Suprapubic skin (tissue), 4 donors: ENCODE measurements at places on chromosomes 16 and 17. TPM values are rescaled to one million over a fixed set of nuclear protein-coding genes. Genes with fewer than 3 reads are reported as not detected.

Gene KRT36
- 0.79 TPM for total RNA-seq

Gene CACNG5
- not detected for total RNA-seq

Gene CHST6
- total RNA-seq, result not detected

Gene ZNF778
- 26.2 TPM for total RNA-seq

Gene KRTAP4-6
- total RNA-seq, result 45.0 TPM

DNA sequence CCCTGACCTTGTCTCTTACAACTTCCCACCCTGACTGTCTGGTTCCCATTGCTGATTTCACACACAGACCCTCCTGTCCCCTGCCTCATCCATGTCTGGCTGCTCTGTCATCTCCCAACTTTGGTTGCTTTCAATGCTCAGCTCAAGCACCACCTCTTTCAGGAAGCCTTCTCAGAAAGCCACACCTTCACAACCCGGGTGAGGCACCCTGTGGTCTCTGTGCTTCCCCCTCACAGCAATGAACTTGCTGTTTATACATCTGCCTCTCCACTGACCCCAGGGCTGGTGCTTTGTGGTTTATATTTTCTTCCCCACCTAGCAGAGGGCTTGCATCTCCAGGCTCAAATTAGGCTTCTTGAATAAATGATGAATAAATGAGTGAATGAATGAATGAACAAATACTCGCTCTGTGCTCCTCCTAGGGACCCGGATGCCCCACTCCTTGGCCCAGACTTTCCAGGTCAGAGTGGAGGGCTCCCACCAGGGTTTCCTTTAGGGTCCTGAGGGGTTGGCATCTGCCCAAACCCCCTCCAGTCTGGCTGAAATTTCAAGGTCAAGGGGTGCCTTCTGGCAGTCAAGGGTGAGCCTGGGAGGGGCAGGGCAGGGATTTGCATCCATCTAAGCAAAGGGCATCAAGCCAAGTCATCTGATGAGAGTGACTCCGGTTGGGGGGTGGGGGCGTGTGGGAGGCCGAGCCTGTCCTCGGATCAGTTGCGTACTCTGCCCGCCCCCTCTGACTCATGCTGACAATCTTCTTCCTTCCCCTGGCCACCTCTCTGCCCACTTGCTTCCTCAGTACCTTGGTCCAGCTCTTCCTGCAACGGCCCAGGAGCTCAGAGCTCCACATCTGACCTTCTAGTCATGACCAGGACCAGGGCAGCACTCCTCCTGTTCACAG, at the start of gene ITGAX:
TSS of gene ITGAX (plus strand) at position 783 of the 898 bp plus-strand sequence. CDS start at position 862, 79 bp downstream.
- peaks cover 5% of the 10 kb centered on the region for H3K27me3 ChIP-seq
- H3K36me3 ChIP-seq, result no peaks in the 10 kb centered on the region
- H3K27ac ChIP-seq, result no peak within 1 kb of the TSS
- H3K4me3 ChIP-seq, result no peak within 1 kb of the TSS

GRCh38 chr17:27244491-27245223, 49.3 kb upstream of the WSB1 start:
- DNase-seq, result no peak
- no peaks in the 10 kb centered on the region for H3K27me3 ChIP-seq
- H3K4me3 ChIP-seq, result peak overlapping the region; percentile 19
- no peaks in the 10 kb centered on the region for H3K36me3 ChIP-seq
- peak overlapping the region; percentile 91 for H3K27ac ChIP-seq

DNA sequence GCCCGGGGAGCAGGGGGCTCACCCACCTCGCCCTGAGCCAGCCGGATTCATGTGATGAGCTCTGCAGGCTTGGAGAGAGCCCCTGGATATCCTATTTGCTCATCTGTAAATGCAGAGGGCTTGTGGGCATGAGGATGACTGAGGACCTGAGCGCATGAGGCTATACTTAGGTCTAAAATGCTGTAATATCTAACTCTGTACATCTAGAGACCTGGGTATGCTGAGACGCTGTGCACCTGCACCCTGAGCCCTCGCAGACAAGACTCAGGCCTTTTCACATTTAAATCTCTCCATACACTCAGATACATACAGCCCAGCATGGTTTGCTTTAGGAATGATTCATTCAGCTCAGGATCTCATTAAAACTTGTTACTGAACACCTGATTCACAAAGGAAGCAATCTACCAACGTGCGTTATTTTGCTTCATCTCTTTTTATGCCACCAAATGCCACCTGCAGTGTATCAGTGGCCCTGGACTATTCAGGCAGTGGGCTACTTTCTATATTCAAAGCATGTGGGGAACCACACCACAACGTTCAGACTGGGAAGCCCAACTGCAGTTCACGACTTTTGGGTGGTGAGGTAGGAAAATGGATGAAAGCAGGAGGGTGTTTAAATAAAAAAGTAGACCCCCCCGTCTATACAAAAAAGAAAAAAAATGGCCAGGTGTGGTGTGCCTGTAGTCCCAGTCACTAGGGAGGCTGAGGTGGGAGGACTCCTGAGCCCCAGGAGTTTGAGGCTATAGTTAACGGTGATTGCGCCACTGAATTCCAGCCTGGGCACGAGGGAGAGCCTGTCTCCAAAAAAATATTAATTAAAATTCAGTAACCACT, 12.0 kb downstream of the USP7 start:
- H3K4me3 ChIP-seq, result no peak overlapping the region
- no peak overlapping the region for H3K27ac ChIP-seq
- DNase-seq, result no peak
- peaks cover 72% of the 10 kb centered on the region for H3K4me1 ChIP-seq

DNA sequence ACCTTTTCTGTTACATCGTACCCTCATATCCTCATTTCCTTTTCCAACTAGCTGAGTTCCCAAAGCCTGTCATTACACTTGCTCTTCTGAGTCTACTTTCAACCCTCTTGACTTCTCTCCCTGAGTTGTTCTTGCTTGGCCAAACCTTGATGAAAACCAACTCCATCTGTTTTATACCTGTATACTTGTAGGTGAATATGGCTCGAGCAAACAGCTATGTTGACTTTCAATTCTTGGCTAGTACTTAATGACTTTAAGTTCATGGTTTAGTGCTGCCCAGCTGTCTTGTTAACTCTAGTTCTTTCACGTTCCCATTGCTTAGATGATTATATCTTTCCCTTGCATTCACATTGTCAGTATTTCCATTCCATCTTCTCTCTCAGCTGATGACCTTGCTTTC, 14.8 kb downstream of the TANC2 start:
- no peaks in the 10 kb centered on the region for H3K27me3 ChIP-seq
- H3K4me1 ChIP-seq, result no peaks in the 10 kb centered on the region
- no peak for DNase-seq

DNA sequence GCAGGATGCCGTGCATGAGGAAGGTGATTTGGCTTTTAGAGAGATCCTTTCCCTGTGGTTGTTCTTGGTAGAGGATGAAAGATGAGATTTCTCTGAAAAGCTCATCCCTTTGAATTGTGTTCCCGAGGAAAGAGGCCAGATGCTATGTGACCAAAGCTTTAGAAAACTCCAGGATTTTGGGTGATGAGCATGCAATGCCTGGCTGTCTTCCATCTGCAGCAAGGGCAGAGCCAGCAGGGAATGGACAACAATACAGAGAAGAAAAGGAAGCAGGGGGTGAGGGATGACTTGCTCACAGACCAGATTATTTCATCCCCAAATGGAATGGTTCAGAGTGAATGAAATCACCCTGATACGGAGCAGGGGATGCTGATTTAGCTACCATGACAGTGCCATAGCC, 949.7 kb upstream of the EEF2KMT start:
- no peak for DNase-seq
- H3K27ac ChIP-seq, result no peak overlapping the region
- H3K4me1 ChIP-seq, result no peaks in the 10 kb centered on the region
- H3K27me3 ChIP-seq, result no peaks in the 10 kb centered on the region

DNA sequence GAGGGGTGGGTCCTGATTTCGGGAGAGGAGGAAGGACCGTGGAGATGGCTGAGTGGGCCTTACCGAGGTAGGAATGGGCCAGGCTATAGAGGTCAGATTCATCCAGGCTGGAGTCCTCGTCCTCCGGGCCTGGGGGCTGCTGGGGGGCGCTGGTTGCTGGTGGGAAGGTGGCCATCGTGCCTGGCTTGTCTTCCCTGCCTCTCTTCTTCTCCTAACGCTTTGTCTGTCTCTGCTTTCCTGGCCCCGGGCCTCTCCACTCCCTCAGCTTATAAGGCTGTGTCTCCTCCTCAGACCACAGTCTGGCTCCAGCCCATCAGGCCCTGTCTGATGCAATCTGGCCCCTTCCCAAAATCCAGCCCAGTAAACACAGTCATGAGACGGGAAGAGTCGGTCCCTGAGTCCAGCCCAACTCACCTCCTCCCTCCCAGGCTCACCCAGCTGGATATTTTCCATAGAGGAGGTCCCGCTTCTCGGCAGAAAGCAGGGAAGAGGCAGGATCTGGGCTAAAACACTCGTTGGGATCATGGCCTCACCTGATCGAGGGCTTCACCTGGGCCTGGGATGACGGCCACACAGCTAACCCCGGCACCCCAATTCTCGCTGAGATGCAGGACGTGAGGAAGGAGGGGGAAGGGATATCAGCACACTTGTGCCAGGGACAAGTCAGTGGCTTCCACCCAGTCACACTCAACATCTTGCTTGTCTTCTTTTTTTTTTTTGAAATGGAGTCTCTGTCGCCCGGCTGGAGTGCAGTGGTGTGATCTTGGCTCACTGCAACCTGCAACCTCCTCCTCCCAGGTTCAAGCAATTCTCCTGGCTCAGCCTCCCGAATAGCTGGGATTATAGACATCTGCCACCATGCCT, at the start of gene NUPR1:
TSS of gene NUPR1 (minus strand) at position 242 of the 864 bp plus-strand sequence. CDS start at position 175, 67 bp downstream.
- peak within 1 kb of the TSS; percentile 97 for H3K27ac ChIP-seq
- peak; percentile 99 for DNase-seq
- H3K4me3 ChIP-seq, result peak within 1 kb of the TSS; percentile 64
- H3K27me3 ChIP-seq, result no peaks in the 10 kb centered on the region
- no peaks in the 10 kb centered on the region for H3K36me3 ChIP-seq

GRCh38 chr17:82944990-82945389, 105.2 kb upstream of the ZNF750 start:
- H3K4me3 ChIP-seq, result no peak overlapping the region
- no peak for DNase-seq

DNA sequence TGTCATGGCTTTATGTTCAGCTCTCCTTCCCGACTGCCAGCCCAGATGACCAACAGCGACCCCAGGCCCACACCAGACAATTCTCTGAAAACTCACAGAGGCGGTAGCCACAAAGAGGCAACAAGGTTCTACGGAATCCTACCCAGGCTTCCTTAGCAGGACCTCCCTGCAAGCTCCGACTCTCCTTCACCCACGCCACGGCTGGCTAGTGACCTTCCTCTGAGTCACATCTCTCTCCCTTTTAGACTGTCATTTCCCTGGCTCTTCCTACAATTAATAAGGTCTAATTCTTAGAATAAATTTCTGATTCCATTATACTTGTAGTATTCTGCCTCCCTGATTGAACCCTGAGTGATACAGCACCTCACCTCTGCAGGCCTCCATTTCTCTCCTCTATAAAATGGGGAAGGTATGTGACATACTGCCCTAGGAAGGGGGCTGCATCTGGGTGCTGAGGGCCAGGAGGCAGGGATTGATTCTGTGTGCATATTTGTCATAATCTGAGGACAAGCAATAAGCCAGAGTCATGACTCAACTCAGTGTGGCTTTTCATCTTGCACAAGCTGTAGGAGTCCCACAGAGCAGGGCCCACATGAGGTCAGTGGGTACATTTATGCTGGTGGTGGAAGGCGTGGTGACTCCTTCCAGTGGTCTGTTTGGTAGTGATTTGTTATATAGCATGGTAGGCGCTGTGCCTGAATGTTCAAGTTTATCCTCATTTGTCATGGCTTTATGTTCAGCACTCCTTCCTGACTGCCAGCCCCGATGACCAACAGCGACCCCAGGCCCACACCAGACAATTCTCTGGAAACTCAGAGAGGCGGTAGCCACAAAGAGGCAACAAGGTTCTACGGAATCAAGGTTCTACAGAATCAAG, 46.2 kb downstream of the SMPD3 start:
- no peak overlapping the region for H3K4me3 ChIP-seq
- no peaks in the 10 kb centered on the region for H3K4me1 ChIP-seq
- no peaks in the 10 kb centered on the region for H3K27me3 ChIP-seq
- no peak for DNase-seq
- H3K27ac ChIP-seq, result no peak overlapping the region

DNA sequence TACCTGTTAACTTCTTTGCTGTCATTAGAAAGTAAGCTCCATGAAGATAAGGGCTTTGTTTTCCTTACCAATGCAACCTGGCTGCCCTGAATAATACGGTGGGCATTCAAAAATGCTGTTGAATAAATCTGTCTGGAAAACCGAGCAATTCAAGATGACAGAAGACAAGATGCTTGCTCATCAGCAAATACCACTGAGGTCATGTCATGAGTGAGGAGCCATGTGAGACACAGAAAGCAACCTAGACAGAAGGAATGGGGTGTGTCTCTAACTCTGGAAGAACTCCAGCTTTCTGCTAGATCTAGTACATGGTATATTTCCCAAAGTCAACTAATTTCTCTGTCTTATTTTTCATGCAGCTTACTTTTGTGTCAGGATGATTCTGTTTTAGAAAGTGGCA, 64.2 kb downstream of the STH start:
- peaks cover 8% of the 10 kb centered on the region for H3K4me1 ChIP-seq
- DNase-seq, result no peak
- H3K27me3 ChIP-seq, result no peaks in the 10 kb centered on the region
- no peak overlapping the region for H3K4me3 ChIP-seq
- H3K36me3 ChIP-seq, result peaks cover 33% of the 10 kb centered on the region

DNA sequence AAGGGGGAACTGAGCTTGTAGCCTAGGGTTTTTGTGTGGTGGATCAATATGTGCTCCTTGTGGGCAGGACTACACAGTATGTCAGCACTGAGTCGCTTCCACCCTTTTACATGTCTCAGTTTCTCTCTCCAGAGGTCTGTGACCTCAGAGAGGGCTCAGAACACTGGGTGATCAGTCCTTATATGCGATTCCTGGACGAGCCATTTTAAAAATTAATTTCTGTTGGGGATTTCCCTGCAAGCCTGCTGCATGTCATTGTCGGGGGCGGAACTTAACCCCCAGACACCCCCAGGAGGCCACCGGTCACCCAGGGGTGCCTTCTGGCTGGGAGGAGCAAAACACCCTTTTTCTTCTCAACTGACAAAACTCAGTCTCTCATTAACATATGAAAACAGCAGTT, 14.1 kb downstream of the DHRS7B start:
- H3K36me3 ChIP-seq, result peaks cover 3% of the 10 kb centered on the region
- no peak overlapping the region for H3K27ac ChIP-seq
- no peaks in the 10 kb centered on the region for H3K4me1 ChIP-seq
- H3K27me3 ChIP-seq, result no peaks in the 10 kb centered on the region
- DNase-seq, result no peak

DNA sequence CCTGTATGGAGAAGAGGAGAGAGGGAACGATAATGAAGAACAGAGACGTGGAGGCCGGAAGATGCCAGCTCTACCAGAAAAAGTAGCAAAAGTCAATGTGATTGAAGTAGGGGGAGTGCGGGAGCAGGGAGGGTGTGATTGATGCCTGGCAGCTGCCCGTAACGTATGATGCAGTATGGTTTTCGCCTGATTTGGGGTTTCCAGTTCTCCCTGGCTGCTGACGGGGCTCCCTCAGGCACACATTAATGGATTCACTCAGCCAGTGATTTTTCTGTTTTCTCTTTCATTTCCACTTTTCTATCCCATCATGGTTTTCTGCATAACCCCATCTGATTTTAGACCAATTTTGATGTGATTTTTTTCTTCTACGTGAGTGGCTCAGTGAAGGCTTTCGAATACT, 62.1 kb downstream of the PRKCA start:
- H3K4me3 ChIP-seq, result no peak overlapping the region
- no peaks in the 10 kb centered on the region for H3K36me3 ChIP-seq
- H3K27ac ChIP-seq, result no peak overlapping the region
- H3K27me3 ChIP-seq, result no peaks in the 10 kb centered on the region
- no peak for DNase-seq
